Pancreas (tissue), 10 donors: ENCODE measurements at places on chromosomes 4 and X.

- DNase-seq: no peak
Measured at GRCh38 chr4:11640584-11640983, 211.9 kb upstream of the HS3ST1 start.

DNA sequence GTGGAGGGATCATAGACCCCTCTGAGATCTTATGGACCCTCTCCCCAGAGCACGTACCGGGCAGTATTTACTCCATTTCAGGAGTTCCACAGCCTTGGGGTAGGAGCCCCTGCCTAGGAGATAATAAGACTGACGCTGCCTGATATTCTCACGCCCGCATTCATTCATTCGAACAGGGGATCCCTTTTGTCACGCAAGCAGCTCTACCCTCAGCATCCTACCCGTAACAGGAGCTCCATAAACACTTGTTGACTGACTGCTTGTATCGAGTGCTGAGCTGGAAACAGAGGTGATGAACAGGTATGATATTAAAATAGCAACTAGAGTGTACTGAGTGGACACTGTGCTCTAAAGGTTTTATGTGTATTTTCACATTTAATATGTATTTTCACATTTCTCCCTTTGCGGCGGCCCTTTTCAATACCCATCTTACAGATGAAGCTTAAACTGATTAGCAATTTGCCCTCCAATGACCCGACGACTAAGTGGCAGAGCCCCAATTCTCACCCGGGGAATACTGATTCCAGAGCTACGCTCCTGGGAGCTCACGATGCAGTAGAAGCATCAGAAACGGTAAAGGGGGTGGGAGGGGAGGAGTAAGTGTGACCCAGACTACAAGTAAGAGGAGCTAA is 888 bp downstream of the RAB28 start:
- no peak for DNase-seq

DNA sequence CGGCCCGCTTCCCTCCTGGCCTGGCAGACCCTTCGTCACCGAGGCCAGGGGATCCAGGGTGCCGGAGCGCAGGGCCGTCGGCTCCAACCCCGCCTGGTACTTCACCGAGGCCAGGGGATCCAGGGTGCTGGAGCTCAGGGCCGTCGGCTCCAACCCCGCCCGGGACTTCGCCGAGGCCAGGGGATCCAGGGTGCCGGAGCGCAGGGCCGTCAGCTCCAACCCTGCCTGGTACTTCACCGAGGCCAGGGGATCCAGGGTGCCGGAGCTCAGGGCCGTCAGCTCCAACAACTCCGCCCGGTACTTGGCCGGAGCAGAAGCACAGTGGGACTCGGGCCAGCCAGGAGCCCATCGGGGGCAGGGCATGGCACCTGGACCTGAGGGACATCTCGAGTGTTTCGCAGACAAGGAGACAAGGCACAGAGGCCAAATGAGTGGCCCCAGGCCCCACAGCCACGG is 85.1 kb downstream of the FAM53A start:
- no peak for DNase-seq

DNA sequence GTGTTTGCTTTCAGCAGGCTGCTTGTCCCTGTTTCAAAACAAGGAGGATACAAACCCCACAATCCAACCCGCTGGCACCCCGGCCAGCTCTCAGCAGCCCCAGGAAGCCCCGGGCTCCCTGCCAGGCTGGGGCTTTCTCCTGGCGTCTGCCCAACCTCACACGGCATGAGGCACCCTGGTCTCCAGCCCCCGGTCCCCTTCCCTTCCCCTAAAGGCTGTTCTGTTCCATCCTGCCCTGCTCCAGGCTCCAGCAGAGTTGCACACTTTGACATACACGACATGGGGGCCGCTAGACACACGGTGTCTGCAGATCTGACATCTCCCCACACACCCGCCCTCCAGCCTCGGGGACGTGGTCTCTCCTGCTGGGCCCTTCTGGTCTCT is 107.7 kb upstream of the ADRA2C start:
- DNase-seq: no peak

GRCh38 chrX:11764602-11765067 is 6.6 kb downstream of the MSL3 start:
- DNase-seq: no peak

- no peak for DNase-seq
Measured at GRCh38 chrX:349196-349595, 30.6 kb upstream of the GTPBP6 start.

- DNase-seq: no peak
Measured at GRCh38 chr4:622071-622995, 3.0 kb upstream of the PDE6B start.

- peak; percentile 8 for DNase-seq
Measured at GRCh38 chr4:2352171-2352570, 66.3 kb downstream of the ZFYVE28 start.

DNA sequence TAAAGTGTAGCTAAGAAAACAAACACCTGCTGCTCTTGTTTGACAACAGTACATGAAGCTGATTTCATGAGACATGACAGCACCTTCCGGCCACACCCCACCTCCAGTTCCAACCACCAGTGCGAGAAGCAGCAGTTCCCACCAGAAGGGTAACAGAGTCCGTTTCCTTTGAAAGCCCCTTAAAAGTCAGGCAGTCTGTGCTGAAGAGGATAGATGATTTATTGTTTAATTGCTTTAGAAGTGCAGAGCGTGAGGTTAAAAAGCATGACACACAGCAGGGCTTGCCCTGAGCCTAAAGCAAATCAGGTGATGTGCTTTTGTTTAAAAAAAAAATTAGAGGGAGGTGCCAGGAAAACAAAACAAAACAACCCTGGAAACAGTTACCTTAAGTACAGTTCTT is 82.6 kb downstream of the HADH start:
- DNase-seq: no peak

DNA sequence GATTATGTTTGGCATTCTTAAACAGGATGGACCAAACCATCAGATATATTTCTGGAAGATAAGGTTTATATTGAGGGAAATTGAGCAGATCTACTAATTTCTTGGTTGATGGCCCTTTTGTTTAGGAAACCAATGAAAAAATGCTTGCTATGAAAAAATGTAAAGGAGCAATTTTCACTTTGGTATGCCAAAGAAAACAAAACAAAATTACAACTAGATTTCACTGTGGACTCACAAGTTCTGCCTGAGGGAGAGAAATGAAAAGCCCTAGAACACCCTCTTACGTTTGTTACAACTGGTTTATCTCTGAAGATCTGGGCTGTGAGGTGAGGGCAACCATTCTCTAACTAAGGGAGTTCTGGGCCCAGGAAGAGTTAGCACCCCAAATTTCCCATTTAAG is 122.5 kb upstream of the IL15 start:
- no peak for DNase-seq

DNA sequence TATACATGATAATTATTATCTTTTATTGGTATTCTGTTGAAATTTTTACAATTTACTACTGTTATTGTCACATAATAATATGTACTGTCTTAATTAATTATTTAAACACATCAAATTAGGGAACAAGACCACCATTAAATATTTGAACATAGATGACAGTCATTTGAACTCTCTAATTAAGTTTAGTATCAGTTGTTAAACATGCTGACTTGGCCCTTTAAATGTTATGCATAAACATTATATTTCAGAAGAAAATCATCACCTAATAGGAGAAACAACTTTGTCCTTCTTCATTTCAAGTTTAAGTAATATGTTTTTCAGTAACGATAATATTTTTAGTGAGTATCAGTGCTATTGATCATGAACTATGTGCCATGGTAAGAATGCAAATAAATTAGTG is 623.5 kb upstream of the GNPDA2 start:
- DNase-seq: no peak

DNA sequence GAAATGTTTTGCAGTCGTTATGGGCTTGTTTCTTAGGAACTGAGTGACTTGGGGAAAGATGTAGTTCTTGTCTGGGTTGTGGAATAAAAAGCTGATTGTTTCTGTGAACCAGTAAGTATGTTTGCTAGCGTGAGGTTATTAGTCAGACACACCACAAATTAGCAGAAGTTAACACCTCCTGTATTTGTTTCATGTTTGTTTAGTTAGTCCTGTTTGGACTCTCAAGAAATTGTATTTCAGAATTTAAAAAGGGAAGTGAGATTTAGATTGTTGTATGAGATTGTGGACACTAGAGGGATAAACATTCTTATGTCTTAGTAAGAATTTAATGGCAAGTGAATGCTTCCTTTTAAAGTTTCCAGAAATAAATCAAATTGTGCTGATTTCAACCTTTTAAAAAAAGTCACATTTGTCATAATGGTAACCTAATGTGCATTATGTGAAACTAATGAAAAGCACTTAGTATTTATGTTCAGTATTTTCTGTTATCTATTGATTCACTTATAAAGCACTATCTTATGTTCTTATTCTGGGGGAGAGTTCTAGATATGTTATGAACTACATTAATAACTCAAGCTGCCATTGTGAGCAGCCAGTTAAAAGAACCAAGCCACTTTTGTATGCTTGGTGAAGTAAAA is 25.6 kb downstream of the ATP10D start:
- no peak for DNase-seq

GRCh38 chrX:68511255-68511654 is 12.4 kb downstream of the YIPF6 start:
- DNase-seq: no peak

DNA sequence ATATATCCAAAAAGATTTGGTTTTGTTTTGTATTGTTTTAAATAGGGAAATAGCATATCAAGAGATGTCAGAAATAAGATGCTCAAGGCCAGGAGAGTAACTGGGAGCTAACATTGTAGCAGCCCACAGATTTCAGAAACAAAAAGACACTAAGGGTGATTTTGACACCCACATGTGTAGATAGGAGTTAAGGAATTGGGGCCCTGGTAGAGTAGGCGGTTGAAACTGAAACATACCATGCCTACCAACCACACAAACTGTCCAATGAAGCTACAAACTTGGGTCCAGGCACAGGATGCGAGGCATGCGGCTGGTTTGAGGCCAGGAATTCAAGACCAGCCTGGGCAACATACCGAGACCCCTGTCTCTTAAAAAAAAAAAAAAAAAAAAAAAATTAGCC is 6.3 kb upstream of the HSPA4L start:
- no peak for DNase-seq

DNA sequence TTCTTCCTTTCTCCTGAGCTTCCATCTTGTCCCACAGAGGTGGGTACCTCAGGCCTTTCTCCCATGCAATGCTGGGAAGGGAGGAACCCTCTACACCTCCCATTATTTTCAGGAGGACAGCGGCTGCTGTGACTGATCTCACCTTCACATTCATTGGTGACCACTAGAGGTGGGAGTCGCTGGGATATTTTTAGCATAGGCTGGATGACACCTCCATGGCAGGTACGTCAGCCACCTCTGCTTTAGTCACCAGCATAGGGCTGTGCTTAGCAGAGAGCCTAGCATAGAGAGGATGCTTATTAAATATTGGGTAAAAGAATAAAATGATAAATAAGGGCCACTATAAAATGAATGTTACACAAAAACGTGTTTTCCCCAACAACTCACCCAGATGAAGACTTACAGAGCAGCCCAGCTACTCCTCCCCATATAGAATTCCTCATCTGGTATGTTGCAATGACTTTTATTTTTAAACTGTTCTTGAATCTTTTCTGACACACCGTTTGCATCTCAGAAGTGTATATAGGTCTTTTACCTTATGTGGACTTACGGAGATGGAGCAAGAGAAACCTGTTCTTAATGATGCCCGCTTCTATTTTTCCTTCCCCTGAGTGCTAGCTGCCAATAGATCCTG is 60.9 kb upstream of the SORBS2 start:
- no peak for DNase-seq

GRCh38 chr4:103842076-103842475 is 122.3 kb upstream of the TACR3 start:
- DNase-seq: no peak

GRCh38 chr4:169199184-169199583 is 71.6 kb downstream of the SH3RF1 start:
- DNase-seq: no peak

- DNase-seq: no peak
Measured at GRCh38 chr4:150585611-150586010, 3.7 kb downstream of the MAB21L2 start.

GRCh38 chrX:10507181-10507580 is 113.2 kb downstream of the MID1 start:
- no peak for DNase-seq

GRCh38 chrX:43019021-43019420 is 241.1 kb upstream of the PPP1R2C start:
- DNase-seq: no peak

DNA sequence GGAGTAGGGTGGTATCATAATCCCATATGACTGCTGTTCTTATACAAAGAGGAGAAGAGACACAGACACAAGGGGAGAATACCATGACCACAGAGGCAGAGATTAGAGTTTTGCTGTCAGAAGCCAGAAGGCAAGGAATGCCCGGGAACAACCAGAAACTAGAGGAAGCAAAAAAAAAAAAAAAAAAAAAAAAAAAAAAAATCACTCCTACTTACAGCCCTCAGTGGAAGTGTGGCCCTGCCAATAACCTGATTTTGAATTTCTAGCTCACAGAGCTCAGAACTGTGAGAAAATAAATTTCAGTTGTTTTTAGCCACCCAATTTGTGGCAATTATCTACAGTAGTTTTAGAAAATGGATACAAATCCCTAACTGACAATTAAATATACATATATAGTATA is 30.4 kb upstream of the UBE2NL start:
- DNase-seq: no peak

DNA sequence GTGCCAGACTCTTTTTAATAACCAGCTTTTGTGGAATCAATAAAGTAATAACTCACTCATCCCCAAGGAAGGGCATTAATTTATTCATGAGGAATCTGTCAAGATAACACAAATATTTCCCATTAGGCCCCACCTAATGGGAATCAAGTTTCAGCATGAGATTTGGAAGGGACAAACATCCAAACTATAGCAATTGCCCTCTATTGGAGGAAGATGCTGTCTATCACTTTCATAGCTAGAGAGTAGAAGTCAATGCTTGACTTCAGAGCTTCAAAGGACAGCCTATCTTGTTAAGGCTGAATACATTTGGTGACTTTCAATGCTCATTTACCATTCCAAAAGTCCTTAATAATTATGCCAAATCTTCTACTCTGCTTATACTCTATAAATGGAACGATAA is 84.9 kb upstream of the ATOH1 start:
- DNase-seq: no peak

GRCh38 chrX:36978886-36979285 is 29.3 kb upstream of the FAM47C start:
- no peak for DNase-seq

- no peak for DNase-seq
Measured at GRCh38 chr4:182929296-182929695, 12.1 kb upstream of the DCTD start.

GRCh38 chr4:151668689-151669402 is 92.0 kb downstream of the GATB start:
- no peak for DNase-seq

GRCh38 chr4:82839624-82840023 is 41.0 kb upstream of the SCD5 start:
- no peak for DNase-seq

DNA sequence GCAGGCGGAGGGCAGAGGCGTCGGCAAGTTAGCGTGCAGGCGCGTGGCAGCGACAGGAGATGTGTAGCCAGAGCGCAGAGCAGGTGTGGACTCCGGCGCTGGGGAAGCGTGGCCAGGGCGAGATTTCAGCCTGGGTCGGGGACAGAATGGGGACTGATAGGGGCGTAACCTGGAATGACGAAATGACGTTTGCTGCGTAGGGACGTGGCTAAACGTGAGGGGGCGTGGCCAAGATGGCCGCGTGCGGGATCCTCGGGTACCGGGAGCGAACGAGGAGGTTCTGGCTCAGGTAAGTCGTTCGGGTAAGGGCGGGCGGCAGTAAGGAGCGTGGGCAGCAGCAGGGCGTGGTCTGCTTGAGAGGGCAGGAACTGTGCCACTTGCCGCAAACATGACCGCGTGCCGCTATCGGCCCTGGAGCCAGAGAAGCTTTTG is 10.9 kb upstream of the CLTRN start:
- peak; percentile 93 for DNase-seq

- no peak for DNase-seq
Measured at GRCh38 chr4:113941836-113942235, 37.6 kb downstream of the ARSJ start.
